Osteocyte (in vitro differentiated cells): ENCODE measurements at places on chromosomes 2 and 18. TPM values are rescaled to one million over a fixed set of nuclear protein-coding genes. Genes with fewer than 3 reads are reported as not detected.

- DNase-seq, result no peak
Measured at GRCh38 chr18:11980163-11980493, 1.2 kb upstream of the IMPA2 start.

DNA sequence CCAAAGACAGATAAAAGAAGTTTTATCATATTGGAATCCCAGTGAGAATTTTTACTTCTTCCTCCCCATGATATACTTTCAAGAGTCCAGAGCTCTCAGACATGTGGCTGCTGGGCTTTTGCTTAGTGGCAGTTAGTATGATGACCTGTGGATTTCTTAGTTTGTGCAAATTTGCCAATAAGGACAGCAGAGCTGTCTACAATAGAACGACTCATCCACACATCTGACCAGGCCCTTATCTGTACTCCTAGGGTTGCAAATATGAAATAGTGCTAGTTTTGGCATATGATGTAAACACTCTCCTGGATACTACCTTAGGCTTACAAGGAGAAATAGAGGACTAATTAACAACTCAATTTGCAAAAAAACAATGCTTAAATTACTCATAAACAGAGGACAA is 758.4 kb upstream of the TMEFF2 start:
- DNase-seq, result no peak

DNA sequence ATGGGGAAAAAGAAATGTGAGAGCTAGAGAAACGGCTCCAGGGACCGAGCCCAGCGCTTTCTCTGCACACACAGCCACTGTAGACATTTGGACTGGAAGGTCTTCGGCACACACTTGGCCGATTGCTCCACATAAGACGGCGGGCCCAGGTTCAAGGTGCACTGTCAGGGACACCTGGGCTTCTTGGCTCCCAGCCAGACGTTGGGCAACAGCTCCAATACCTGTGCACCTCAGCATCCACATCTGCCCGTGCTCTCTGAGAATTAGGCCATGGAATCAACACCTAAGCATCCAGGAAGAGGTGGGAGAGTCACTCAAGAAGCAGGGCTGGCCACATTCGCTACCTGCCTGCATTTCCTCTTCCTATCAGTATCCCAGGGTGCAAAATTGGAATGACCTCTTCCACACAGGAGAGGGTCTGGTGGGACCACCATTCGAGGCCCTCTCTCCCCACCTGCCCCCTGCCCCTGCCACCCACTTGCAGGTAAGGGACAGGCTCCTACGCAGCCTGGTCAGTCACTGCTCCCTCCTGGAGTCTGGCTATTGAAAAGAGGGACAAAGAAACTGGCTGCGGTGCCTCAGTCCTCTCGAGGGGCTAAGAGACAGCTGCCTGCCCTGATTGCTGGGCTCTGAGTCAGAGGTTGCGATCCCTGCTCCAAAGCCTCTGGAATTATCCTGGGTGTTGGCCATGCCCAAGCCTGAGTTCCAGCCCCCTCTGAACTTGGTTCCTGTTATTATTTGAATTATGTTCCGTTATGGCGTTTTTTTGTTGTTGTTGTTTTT is 40.1 kb upstream of the TAF1B start:
- no peak for DNase-seq

GRCh38 chr2:54601339-54601738 is 122.1 kb upstream of the EML6 start:
- DNase-seq, result no peak

- DNase-seq, result no peak
Measured at GRCh38 chr2:138336146-138336545, 165.4 kb upstream of the SPOPL start.

- no peak for DNase-seq
Measured at GRCh38 chr18:62784966-62785413, 69.6 kb downstream of the PHLPP1 start.

- peak; percentile 80 for DNase-seq
Measured at GRCh38 chr2:127153691-127154158, 46.8 kb upstream of the BIN1 start.

CYP1B1 gene
- total RNA-seq, result 137 and 145 TPM in 2 replicates

CD8B2 gene
- total RNA-seq, result not detected in 2 replicates

CXCR4 gene
- not detected in 2 replicates for total RNA-seq

ALPI gene
- total RNA-seq, result not detected in 2 replicates

REG1B gene
- total RNA-seq, result not detected in 2 replicates

RAB12 gene
- 48.5 and 52.6 TPM in 2 replicates for total RNA-seq

ELOA2 gene
- total RNA-seq, result not detected in 2 replicates

SOCS6 gene
- 19.4 and 19.9 TPM in 2 replicates for total RNA-seq

TMEM169 gene
- total RNA-seq, result 1.5 and 2.3 TPM in 2 replicates

RND3 gene
- 146 and 160 TPM in 2 replicates for total RNA-seq
